ENCODE measurements at places on chromosomes 7 and 10. TPM values are rescaled to one million over a fixed set of nuclear protein-coding genes. Genes with fewer than 3 reads are reported as not detected.
A peak's percentile ranks its signal among the peaks of the same experiment; 100 is the strongest.

LIPJ gene
- total RNA-seq: not detected

TNS3 gene
- total RNA-seq: 58.3 TPM

GRCh38 chr7:45882465-45882810 lies 5.8 kb upstream of the IGFBP1 start:
- peak; percentile 83 for DNase-seq

DNA sequence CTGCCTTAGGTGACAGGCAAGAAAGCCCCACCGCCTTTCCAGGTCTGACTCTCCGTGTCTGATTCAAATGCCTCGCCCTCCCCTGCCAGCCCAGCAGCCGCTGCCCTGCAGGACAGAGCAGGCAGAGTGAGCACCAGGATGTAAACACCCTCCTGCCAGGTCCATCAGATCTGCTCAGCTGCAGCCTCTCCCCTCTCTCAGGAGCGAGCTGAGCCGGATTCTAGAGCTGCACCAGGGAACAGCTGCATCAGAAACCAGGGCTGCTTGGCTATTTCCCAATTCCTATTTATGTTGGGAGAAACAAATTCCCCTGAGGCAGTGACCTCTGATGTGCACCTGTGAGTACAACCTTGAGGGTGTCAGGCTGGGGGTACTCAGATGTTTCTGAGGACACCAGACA lies 121.5 kb upstream of the ZMIZ1 start:
- DNase-seq: no peak

DNA sequence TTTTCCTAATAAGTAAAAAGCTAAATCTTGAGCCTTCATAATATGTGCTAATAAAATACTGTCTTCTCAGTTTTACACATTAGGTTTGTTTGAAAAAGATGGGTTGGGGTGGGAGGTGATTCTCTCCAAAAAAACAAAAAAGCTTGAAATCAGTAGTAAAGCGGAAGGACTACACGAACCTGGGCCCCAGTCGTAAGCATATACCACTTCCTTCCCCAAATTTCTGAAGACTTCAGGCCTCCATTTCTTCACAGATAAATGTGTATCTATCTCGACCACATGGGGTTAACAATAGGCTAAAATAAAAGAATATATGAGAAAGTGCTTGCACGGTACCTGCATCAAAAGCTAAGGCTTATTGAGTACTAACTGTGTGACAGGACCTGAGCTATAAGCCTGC lies 51.6 kb upstream of the PAX2 start:
- no peak for DNase-seq

GRCh38 chr10:3249307-3249889 lies 76.8 kb upstream of the PITRM1 start:
- no peak for DNase-seq

Data from Daoy (cell line).